ENCODE measurements at places on chromosomes 5 and 9. TPM values are rescaled to one million over a fixed set of nuclear protein-coding genes. Genes with fewer than 3 reads are reported as not detected.

ZBTB34 gene
- 12.9 TPM for total RNA-seq

PCDHA1 gene
- total RNA-seq, result not detected

POLR3G gene
- 41.1 TPM for total RNA-seq

SOX30 gene
- total RNA-seq, result not detected

LIFR gene
- 54.9 TPM for total RNA-seq

PCDHA11 gene
- under 0.01 TPM for total RNA-seq

PPWD1 gene
- 57.8 TPM for total RNA-seq

NRG2 gene
- total RNA-seq, result 0.93 TPM

IL17B gene
- total RNA-seq, result not detected

PAX5 gene
- total RNA-seq, result not detected

RAD23B gene
- 132 TPM for total RNA-seq

LCN15 gene
- not detected for total RNA-seq

PSIP1 gene
- 91.9 TPM for total RNA-seq

ALDH1B1 gene
- total RNA-seq, result 34.5 TPM

FABP6 gene
- total RNA-seq, result not detected

SLC34A3 gene
- total RNA-seq, result not detected

SREK1IP1 gene
- 22.8 TPM for total RNA-seq

PCDHA2 gene
- under 0.01 TPM for total RNA-seq

PCA3 gene
- total RNA-seq, result 2.2 TPM

MOB3B gene
- total RNA-seq, result under 0.01 TPM

TRIM41 gene
- total RNA-seq, result 6.7 TPM

IFNA21 gene
- not detected for total RNA-seq

SLC30A5 gene
- 57.4 TPM for total RNA-seq

CCDC183 gene
- 0.13 TPM for total RNA-seq

PCDHB10 gene
- total RNA-seq, result 0.22 TPM

APBA1 gene
- total RNA-seq, result 12.1 TPM

TRPM6 gene
- 0.14 TPM for total RNA-seq

SERINC5 gene
- total RNA-seq, result 11.1 TPM

PCDHB8 gene
- 0.07 TPM for total RNA-seq

BTNL8 gene
- total RNA-seq, result not detected

ITK gene
- total RNA-seq, result not detected

ZNF300 gene
- 7.4 TPM for total RNA-seq

RNF183 gene
- not detected for total RNA-seq

OR1Q1 gene
- not detected for total RNA-seq

DBH gene
- total RNA-seq, result not detected

GFI1B gene
- total RNA-seq, result not detected

GM2A gene
- 19.9 TPM for total RNA-seq

AMBP gene
- not detected for total RNA-seq

IPPK gene
- 16.1 TPM for total RNA-seq

GADD45G gene
- 0.53 TPM for total RNA-seq

DRD1 gene
- not detected for total RNA-seq

RNF180 gene
- 10.6 TPM for total RNA-seq

RANBP17 gene
- 8.0 TPM for total RNA-seq

IL6ST gene
- 586 TPM for total RNA-seq

FST gene
- total RNA-seq, result 88.6 TPM

CFAP157 gene
- total RNA-seq, result under 0.01 TPM

SPEF2 gene
- 1.7 TPM for total RNA-seq

ZNF879 gene
- total RNA-seq, result 3.6 TPM

MAMDC4 gene
- total RNA-seq, result 1.9 TPM

PCDHGC3 gene
- total RNA-seq, result 19.6 TPM

TAS2R1 gene
- total RNA-seq, result not detected

VLDLR gene
- total RNA-seq, result 5.1 TPM

ANKRD34B gene
- total RNA-seq, result not detected

LIX1 gene
- total RNA-seq, result not detected

NPR3 gene
- 0.13 TPM for total RNA-seq

RMRP gene
- total RNA-seq, result 23,866 TPM

Data from thoracic aorta endothelial cell (primary cell).